ENCODE measurements at places on chromosomes 16 and 17. TPM values are rescaled to one million over a fixed set of nuclear protein-coding genes. Genes with fewer than 3 reads are reported as not detected.

GRCh38 chr16:49437344-49437743 is 63.7 kb downstream of the C16orf78 start:
- H3K4me1 ChIP-seq: peaks cover 7% of the 10 kb centered on the region
- H3K4me3 ChIP-seq: no peak overlapping the region
- no peak for DNase-seq

- H3K4me3 ChIP-seq: peak overlapping the region; percentile 21
- H3K4me1 ChIP-seq: peaks cover 58% of the 10 kb centered on the region
- peaks cover 7% of the 10 kb centered on the region for H3K36me3 ChIP-seq
- H3K27me3 ChIP-seq: no peaks in the 10 kb centered on the region
- DNase-seq: peak; percentile 70
These were observed 28.8 kb downstream of the ZCCHC14 start for GRCh38 chr16:87463722-87464690.

The KRT27 gene
- 0.61 TPM for total RNA-seq

The PDIA2 gene
- 0.52 TPM for total RNA-seq

DNA sequence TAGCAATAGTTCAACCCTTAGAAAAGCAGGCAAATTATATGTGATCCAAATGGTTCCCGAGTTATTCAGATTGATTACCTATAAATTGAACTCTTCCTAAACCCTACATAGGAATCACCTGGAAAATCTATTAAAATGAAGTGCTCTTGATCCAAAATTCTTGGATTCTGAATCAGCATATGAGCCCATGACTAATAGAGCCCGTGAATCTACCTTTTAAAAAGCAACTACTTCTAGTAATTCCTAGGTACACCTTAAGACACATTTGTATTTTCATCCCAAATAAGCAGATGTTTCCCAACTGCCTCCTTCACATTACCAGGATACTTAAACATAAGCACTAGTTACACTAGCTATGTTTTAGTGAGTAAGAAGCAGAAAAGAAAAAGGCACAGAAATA is 1171.0 kb upstream of the GOT2 start:
- H3K27ac ChIP-seq: no peak overlapping the region
- H3K4me3 ChIP-seq: no peak overlapping the region
- no peak for DNase-seq
- no peaks in the 10 kb centered on the region for H3K36me3 ChIP-seq

- no peaks in the 10 kb centered on the region for H3K27me3 ChIP-seq
- DNase-seq: no peak
- H3K36me3 ChIP-seq: no peaks in the 10 kb centered on the region
- no peak overlapping the region for H3K4me3 ChIP-seq
- no peak overlapping the region for H3K27ac ChIP-seq
- H3K4me1 ChIP-seq: no peaks in the 10 kb centered on the region
These were observed 134.4 kb downstream of the SKAP1 start for GRCh38 chr17:48295362-48296288.

DNA sequence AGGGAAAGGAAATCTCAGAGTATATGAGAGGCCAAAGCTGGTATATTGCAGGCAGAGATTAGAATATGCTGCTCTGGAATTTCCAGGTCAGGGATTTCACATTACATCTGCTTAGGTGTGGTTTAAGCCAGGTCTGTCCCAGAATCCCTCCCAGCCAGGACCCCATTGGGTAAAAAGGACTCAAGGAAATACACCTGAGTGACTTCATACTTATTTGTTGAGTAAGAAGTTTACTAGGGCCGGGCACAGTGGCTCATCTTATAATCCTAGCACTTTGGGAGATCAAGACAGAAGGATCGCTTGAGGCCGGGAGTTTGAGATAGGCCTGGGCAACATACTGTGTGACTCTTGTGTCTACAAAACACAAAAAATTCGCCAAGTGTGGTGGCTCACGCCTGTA is 7.2 kb downstream of the PIPOX start:
- H3K4me3 ChIP-seq: no peak overlapping the region
- no peak for DNase-seq
- H3K4me1 ChIP-seq: no peaks in the 10 kb centered on the region
- no peak overlapping the region for H3K27ac ChIP-seq
- H3K27me3 ChIP-seq: no peaks in the 10 kb centered on the region

GRCh38 chr17:83185023-83186002 is 105.9 kb downstream of the METRNL start:
- no peak for DNase-seq
- H3K27me3 ChIP-seq: no peaks in the 10 kb centered on the region
- no peak overlapping the region for H3K27ac ChIP-seq
- no peak overlapping the region for H3K4me3 ChIP-seq
- peaks cover 22% of the 10 kb centered on the region for H3K4me1 ChIP-seq

GRCh38 chr17:49466436-49466835 is 28.7 kb upstream of the NGFR start:
- H3K27ac ChIP-seq: no peak overlapping the region
- no peaks in the 10 kb centered on the region for H3K36me3 ChIP-seq
- H3K4me1 ChIP-seq: no peaks in the 10 kb centered on the region
- no peak overlapping the region for H3K4me3 ChIP-seq

DNA sequence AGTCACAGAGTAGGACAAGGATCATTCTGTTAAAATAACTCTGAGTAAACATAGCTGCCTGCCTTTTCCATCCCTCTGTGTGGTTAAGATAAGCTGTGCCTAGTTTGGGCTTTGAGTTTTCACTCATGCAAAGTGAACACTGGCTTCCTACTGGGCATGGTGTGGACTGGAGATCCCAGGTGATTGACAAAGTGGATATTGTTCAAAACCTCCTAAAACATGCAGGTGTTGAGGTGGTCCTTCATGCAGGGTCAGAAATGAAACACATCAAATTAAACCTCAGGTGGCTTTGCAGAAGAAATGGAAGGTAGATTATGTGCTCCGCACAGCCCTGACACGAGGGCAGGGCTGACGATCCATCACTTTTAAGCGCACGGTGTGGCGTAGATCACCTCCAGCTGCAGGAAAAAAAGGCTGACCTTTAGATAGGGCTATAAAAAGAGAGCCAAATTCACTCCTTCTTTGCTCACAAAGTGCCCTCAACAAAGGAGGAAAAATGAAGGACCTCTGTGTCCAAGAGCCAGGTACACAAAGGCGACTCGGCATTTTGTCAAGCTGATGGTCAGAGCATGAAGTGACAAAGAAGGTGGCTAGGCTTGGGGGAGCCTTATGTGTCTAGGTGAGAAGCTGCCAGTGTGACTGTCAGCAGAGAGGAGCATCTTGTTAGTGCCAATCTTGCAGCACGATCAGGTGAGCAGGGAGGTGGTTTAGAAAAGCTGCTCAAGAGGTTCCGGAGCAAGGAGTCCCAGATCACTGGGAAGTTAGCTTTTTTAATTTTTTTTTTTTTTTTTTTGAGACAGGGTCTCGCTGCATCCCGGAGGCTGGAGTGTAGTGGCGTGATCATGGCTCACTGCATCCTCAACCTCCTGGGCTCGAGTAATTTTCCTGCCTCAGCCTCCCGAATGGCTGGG is 19.9 kb upstream of the ITPRIPL2 start:
- H3K4me1 ChIP-seq: peaks cover 4% of the 10 kb centered on the region
- no peak overlapping the region for H3K27ac ChIP-seq
- no peaks in the 10 kb centered on the region for H3K27me3 ChIP-seq

The ABCA9 gene
- 7.7 TPM for total RNA-seq

The KRTAP4-9 gene
- total RNA-seq: not detected

DNA sequence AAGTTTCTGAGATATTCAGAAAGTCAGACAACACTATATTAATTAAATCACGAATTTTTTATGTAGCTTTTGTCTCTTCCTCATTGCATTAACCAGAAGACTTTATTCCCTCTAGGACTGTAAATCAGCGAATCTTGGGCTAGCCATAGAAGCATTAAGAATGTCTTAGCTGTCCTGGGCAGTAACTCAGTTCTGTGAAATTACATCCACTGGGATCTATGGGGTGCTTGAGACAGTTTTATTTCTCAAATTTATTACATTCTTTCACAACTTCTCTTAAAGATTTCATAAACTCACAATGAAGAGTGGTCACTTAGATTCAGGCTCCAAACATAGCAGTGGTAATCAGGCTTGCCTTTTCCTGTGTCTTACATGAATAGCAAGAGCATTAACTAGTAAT is 1153.4 kb downstream of the CDH8 start:
- no peaks in the 10 kb centered on the region for H3K36me3 ChIP-seq
- no peak overlapping the region for H3K27ac ChIP-seq
- H3K4me1 ChIP-seq: no peaks in the 10 kb centered on the region
- DNase-seq: no peak

DNA sequence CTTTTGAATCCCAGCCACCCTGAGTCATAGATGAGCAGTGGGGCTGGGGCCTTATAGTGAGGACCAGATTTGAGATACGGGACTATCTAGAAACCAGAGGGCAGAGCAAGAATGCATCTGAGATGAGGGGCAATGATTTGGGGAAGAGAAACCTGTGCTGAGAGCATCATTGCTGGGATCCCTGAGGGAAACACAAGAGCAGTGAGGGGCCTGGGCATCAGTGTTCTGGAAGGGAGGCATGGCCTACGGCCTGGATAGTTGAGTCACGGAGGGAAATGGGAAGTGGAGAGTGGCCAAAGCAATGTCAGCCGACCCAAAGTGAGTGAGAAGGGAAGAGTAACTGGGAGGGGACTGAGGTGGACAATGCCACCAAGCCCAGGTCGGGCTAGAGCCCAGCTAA is 5.2 kb downstream of the CAMTA2 start:
- no peak for DNase-seq
- H3K4me1 ChIP-seq: peaks cover 14% of the 10 kb centered on the region
- peaks cover 80% of the 10 kb centered on the region for H3K36me3 ChIP-seq
- no peaks in the 10 kb centered on the region for H3K27me3 ChIP-seq
- no peak overlapping the region for H3K27ac ChIP-seq
- no peak overlapping the region for H3K4me3 ChIP-seq

GRCh38 chr16:47695756-47696155 is 234.6 kb downstream of the PHKB start:
- DNase-seq: no peak
- H3K27ac ChIP-seq: no peak overlapping the region
- H3K27me3 ChIP-seq: no peaks in the 10 kb centered on the region
- H3K4me3 ChIP-seq: no peak overlapping the region
- no peaks in the 10 kb centered on the region for H3K4me1 ChIP-seq
- peaks cover 54% of the 10 kb centered on the region for H3K36me3 ChIP-seq

- no peaks in the 10 kb centered on the region for H3K36me3 ChIP-seq
- DNase-seq: no peak
- H3K4me3 ChIP-seq: no peak overlapping the region
- H3K27me3 ChIP-seq: no peaks in the 10 kb centered on the region
- H3K27ac ChIP-seq: no peak overlapping the region
These were observed 25.6 kb downstream of the MSI2 start for GRCh38 chr17:57281887-57282286.

GRCh38 chr17:80968602-80969029 is 23.0 kb upstream of the CHMP6 start:
- H3K27ac ChIP-seq: no peak overlapping the region
- no peaks in the 10 kb centered on the region for H3K36me3 ChIP-seq
- no peaks in the 10 kb centered on the region for H3K27me3 ChIP-seq
- no peak overlapping the region for H3K4me3 ChIP-seq
- H3K4me1 ChIP-seq: peaks cover 26% of the 10 kb centered on the region

The CACNA1H gene
- total RNA-seq: 6.4 TPM

DNA sequence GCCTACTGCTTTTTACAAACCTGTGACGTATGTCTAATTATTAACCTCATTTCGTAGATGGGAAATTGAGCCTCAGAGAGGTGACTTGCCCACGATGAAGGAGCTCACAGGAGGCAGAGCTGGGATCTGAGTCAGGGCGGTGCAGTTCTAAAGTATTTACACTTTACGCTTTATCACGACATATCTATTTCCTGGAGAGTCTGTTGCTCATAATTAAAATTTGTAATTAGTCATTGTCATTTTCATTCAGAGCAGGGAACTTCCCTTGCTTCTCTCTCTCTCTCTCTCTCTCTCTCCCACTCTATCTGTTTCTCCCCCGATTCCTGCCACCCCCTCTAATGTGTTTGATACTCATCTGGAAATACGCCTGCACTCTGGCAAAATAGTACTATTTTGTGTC is 5.9 kb downstream of the SLC5A11 start:
- no peak for DNase-seq
- H3K4me1 ChIP-seq: no peaks in the 10 kb centered on the region
- H3K27ac ChIP-seq: no peak overlapping the region

- H3K27ac ChIP-seq: no peak overlapping the region
- no peaks in the 10 kb centered on the region for H3K4me1 ChIP-seq
- peaks cover 17% of the 10 kb centered on the region for H3K27me3 ChIP-seq
These were observed 7.6 kb downstream of the PDE6G start for GRCh38 chr17:81648707-81649085.

The KRTAP9-9 gene
- total RNA-seq: not detected

GRCh38 chr16:50395763-50396710 is 27.2 kb upstream of the BRD7 start:
- H3K27me3 ChIP-seq: no peaks in the 10 kb centered on the region
- no peak overlapping the region for H3K4me3 ChIP-seq
- no peak for DNase-seq
- H3K27ac ChIP-seq: no peak overlapping the region
- H3K4me1 ChIP-seq: no peaks in the 10 kb centered on the region

The PRCD gene
- total RNA-seq: 6.1 TPM

The TOP2A gene
- 6.4 TPM for total RNA-seq

GRCh38 chr17:29571883-29572681 is 3.6 kb downstream of the TP53I13 start:
- H3K4me3 ChIP-seq: peak overlapping the region; percentile 43
- H3K36me3 ChIP-seq: peaks cover 46% of the 10 kb centered on the region
- no peak for DNase-seq
- no peak overlapping the region for H3K27ac ChIP-seq

DNA sequence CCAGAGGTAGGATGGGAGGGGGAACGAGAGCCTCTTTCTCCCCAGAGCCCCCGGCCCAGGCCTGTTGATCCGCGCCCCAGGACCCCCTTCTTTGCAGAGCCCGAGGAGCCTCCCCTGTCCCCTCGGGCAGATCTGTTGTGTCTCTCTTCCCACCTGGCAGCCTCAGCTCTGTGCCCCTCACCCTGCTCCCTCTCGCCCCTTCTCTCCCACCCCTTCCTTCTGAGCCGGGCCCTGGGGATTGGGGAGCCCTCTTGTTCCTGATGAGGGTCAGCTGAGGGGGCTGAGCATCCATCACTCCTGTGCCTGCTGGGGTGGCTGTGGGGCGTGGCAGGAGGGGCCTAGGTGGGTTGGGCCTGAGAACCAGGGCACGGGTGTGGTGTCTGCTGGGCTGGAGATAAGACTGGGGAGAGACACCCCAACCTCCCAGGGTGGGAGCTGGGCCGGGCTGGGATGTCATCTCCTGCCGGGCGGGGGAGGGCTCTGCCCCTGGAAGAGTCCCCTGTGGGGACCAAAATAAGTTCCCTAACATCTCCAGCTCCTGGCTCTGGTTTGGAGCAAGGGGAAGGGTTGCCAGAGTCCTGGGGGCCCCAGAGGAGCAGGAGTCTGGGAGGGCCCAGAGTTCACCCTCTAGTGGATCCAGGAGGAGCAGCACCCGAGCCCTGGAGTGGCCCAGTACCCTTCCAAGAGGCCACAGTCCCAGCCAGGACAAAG is 65.4 kb downstream of the MRC2 start:
- H3K27ac ChIP-seq: no peak overlapping the region
- no peaks in the 10 kb centered on the region for H3K27me3 ChIP-seq
- no peak for DNase-seq

The SLC5A2 gene
- total RNA-seq: 1.0 TPM

- peaks cover 6% of the 10 kb centered on the region for H3K36me3 ChIP-seq
- H3K27me3 ChIP-seq: no peaks in the 10 kb centered on the region
- peak overlapping the region; percentile 24 for H3K27ac ChIP-seq
- DNase-seq: no peak
- H3K4me3 ChIP-seq: no peak overlapping the region
These were observed 2.9 kb downstream of the PHKB start for GRCh38 chr16:47463771-47464624.
